Activated CD4-positive, alpha-beta T cell treated with anti-CD3 and anti-CD28 coated beads, Interleukin-2, amount 50 U/mL, for 4 hours (primary cell): ENCODE measurements at places on chromosomes 1 and 21.

GRCh38 chr1:200150006-200150405 is 122.5 kb downstream of the NR5A2 start:
- DNase-seq = no peak

- no peak for DNase-seq
Measured at GRCh38 chr1:206859082-206859521, 6.3 kb upstream of the IL20 start.

GRCh38 chr1:159908031-159908940 is 8.3 kb upstream of the CFAP45 start:
- no peak for DNase-seq

GRCh38 chr1:230165536-230165935 is 98.5 kb downstream of the GALNT2 start:
- DNase-seq = no peak

GRCh38 chr1:67733681-67734322 is 48.8 kb downstream of the GADD45A start:
- no peak for DNase-seq

DNA sequence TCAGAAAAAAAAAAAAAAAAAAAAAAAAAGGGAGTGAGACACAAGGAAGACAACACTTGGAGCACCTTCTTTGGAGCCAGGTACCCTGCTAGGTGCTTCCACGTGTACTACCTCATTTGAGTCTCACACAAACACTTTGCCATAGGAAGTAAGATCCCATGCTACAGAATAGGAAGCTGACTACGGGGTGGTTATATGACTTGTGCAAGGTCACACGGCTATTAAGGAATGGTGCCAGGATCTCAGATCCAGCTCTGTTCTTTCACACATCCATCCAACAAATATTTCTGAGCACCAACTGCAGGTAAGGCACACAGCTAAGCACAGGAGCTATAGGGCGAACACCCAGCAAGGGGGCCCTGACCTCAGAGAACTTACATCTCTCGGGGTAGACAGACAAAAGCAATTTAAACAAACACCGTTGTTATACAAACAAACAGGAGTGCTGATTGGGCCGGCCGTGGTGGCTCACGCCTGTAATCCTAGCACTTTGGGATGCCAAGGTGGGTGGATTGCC is 22.4 kb downstream of the PTAFR start:
- no peak for DNase-seq

- DNase-seq = no peak
Measured at GRCh38 chr21:46226920-46227599, 1.5 kb downstream of the LSS start.

DNA sequence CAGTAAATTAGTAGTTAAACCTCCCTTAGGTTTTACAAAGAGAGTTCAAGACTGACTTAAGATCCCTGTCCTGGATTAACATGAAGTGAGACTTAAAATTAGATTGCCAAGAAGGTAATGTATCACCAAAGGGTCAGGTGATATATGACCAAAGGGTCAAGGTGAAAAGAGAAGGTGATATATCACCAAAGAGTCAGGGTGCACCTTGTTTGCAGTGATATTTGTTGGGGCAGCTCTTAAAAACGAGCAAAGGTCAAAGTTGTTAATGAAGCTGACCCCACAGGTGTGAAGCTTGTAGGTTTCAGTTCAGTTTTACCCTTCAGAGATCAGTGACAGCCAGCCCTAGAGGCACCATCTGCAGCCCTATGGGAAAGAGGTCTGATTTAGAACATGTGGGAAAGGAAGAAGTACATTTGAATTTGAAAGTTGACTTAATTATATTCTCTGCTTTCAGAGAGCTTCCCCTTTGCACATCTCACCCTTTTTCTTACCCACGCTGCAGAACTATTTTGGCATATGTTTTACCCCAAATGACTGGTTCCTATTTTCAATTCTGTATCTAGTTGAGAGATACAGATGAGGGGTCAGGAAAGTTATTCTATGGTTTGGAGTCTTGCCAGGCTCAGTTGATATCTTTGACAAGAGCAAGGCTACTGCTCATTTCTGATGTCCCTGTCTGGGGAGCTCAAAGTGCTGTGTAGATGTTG is 170.8 kb downstream of the S1PR1 start:
- no peak for DNase-seq

DNA sequence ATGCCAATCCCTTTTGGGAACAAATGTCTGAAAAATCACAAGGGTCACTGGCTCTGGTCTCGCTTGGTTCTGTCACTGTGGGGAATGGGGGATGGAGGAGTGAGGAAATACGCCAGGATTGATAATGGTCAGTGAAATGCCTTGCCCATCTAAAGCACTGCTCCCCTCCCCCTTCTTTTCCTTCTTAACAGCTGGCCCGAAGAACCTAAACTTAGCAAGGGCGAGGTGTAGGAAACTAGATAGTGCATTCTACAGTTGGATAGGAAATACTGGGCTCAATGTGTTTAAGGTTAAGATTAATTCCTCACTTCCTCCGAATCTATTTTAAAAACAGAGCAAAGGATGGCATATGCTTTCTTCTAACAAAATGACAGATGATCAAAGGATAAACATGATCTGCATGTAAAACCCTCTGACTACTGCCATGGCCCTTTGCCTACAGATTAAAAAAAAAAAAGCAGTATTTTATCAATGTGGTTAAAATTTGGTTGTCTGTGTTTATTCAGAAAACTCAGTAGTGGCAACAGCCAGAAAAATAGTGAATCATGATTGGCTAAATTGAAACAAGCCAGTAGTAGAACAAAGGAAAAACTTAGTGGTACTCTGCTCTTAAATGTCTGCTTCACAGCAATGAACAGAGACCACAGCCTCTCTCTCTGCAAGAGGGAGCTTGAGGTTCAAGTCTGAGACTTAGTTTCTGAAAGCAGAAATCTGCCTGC is 86.1 kb upstream of the VAV3 start:
- DNase-seq = no peak

DNA sequence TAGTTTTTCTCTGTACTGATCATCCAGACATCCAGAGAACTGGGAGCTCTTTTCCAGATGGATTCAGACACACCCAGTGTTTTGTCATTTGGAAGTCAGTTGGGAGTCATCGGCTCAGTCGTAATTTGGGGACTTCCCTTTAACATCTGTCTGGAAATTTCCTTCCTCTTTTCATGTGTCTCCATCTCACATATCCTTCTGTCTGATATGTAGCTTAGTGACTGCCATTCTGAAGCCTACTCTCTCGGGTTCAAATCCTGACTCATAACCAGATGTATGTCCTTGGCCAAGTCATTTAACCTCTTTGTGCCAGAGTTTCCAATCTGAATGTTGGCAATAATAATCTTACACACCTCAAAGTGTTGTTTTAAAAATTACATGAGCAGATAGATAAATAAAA is 3.0 kb downstream of the MORC3 start:
- no peak for DNase-seq

GRCh38 chr1:71509051-71509595 is 428.3 kb upstream of the ZRANB2 start:
- no peak for DNase-seq

DNA sequence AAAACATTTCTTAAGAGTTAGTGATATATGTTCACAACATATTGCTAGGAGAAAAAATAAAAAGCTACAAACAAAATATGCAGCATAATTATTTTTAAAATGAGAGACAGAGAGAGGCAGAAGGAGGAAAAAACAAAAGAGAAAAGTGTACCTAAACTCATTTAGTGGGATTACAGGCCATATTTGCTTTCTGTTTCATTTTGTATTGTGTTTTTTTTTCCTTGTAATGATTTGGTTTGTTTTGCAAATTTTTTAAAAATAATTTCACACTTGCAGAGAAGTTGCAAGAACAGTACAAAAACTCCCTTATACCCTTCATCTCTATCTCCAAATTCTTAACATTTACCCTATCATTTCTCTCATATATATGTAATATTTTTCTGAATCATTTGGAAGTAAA is 65.0 kb downstream of the LBR start:
- DNase-seq = no peak

- no peak for DNase-seq
Measured at GRCh38 chr1:66231217-66231616, 302.7 kb upstream of the SGIP1 start.

GRCh38 chr21:42308914-42309752 is 6.1 kb downstream of the TFF3 start:
- no peak for DNase-seq

GRCh38 chr1:4121834-4122512 is 221.9 kb upstream of the C1orf174 start:
- no peak for DNase-seq

DNA sequence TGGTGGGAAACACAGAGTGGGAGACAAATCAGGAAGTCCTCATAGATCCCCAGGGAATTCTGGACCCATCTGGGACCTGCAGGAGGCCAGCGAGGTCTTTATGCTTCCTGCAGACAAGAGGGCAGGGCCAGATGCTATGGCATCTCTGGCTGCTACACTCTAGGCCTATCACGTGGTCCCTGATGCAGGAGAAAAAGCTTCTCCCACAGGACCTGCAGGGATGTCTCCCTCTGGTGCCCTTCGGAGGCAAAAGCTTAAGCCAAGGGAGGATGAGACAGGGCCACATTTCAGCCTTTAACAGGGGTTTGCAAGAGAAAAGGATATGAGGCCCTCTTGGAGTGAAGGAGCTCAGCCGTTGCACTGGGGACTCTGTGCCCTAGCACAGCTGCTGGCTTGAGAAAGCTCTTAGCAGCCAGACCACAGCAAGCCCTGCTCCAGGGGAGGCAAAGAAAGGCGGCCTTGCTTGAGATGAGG is 243.0 kb downstream of the C1orf94 start:
- no peak for DNase-seq

- DNase-seq = no peak
Measured at GRCh38 chr21:33289199-33289819, 23.1 kb downstream of the IL10RB start.
